Kidney (tissue), 22 donors: ENCODE measurements at places on chromosomes 5 and 9.

DNA sequence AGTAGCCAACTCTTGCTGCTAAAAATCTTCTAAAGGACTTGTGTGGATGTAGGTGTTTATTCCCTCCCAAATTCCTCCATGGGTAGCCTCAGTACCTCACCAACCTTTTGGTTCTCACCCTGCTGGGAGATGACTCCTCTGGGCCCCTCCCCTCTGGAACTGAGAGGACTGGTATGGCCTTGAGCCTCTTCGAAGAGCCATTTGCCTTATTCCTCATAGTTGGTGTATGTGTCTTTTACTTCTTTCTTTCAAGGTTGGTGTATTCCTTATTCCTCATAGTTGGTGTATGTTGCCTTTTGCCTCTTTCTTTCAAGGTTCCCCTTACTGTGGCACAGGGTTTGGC lies 48.3 kb downstream of the GNAQ start:
- no peak for DNase-seq
- H3K27me3 ChIP-seq: no peaks in the 10 kb centered on the region
- no peak overlapping the region for H3K4me3 ChIP-seq
- H3K27ac ChIP-seq: no peak overlapping the region

- no peak overlapping the region for H3K4me3 ChIP-seq
- H3K27me3 ChIP-seq: no peaks in the 10 kb centered on the region
- peaks cover 19% of the 10 kb centered on the region for H3K4me1 ChIP-seq
- no peak for DNase-seq
Observed at GRCh38 chr5:61398440-61398839, 66.4 kb downstream of the ZSWIM6 start.

- DNase-seq: no peak
- H3K36me3 ChIP-seq: no peaks in the 10 kb centered on the region
- H3K27ac ChIP-seq: no peak overlapping the region
- no peak overlapping the region for H3K4me3 ChIP-seq
- no peaks in the 10 kb centered on the region for H3K27me3 ChIP-seq
- H3K4me1 ChIP-seq: no peaks in the 10 kb centered on the region
Observed at GRCh38 chr9:103203172-103203571, 208.0 kb downstream of the CYLC2 start.

- no peaks in the 10 kb centered on the region for H3K36me3 ChIP-seq
- no peak for DNase-seq
- no peak overlapping the region for H3K27ac ChIP-seq
- H3K4me3 ChIP-seq: no peak overlapping the region
Observed at GRCh38 chr9:71670121-71670520, 98.2 kb downstream of the CEMIP2 start.

GRCh38 chr5:104199771-104200170 lies 637.2 kb upstream of the NUDT12 start:
- no peaks in the 10 kb centered on the region for H3K27me3 ChIP-seq
- no peaks in the 10 kb centered on the region for H3K36me3 ChIP-seq
- H3K27ac ChIP-seq: no peak overlapping the region
- H3K4me3 ChIP-seq: no peak overlapping the region

DNA sequence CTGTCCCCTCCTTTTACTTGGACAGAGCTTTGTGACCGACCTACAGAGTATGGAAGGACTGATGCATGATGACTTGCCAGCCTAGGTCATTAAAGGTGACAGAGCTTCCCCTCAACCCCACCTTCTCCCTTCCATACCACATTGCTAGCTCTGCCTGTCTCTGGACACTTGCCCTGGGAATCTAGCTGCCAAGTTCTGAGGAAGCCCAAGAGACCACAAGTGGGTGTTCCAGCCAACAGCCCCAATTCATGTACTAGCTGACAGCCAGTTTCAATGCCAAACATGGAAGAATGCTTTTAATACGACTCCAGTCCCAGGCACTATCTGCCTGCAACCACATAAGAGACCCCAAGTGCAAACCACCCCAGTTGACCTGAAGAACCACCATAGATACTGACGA lies 477.1 kb downstream of the SPOCK1 start:
- no peaks in the 10 kb centered on the region for H3K4me1 ChIP-seq
- H3K27ac ChIP-seq: no peak overlapping the region
- DNase-seq: no peak
- no peak overlapping the region for H3K4me3 ChIP-seq
- H3K36me3 ChIP-seq: no peaks in the 10 kb centered on the region

- H3K4me1 ChIP-seq: no peaks in the 10 kb centered on the region
- no peaks in the 10 kb centered on the region for H3K36me3 ChIP-seq
- H3K4me3 ChIP-seq: no peak overlapping the region
- H3K27ac ChIP-seq: no peak overlapping the region
- peaks cover 6% of the 10 kb centered on the region for H3K27me3 ChIP-seq
Observed at GRCh38 chr5:127290946-127291693, 524 bp downstream of the MEGF10 start.

- H3K36me3 ChIP-seq: no peaks in the 10 kb centered on the region
- H3K4me3 ChIP-seq: no peak overlapping the region
- H3K4me1 ChIP-seq: no peaks in the 10 kb centered on the region
- H3K27me3 ChIP-seq: peaks cover 2% of the 10 kb centered on the region
- no peak overlapping the region for H3K27ac ChIP-seq
- DNase-seq: no peak
Observed at GRCh38 chr5:176879663-176880361, 19.3 kb downstream of the HK3 start.

GRCh38 chr5:10501554-10502075 lies 59.9 kb downstream of the ROPN1L start:
- H3K27me3 ChIP-seq: no peaks in the 10 kb centered on the region
- no peaks in the 10 kb centered on the region for H3K36me3 ChIP-seq
- no peak overlapping the region for H3K4me3 ChIP-seq

GRCh38 chr5:174273325-174273724 lies 227.8 kb downstream of the NSG2 start:
- H3K36me3 ChIP-seq: no peaks in the 10 kb centered on the region
- H3K4me3 ChIP-seq: no peak overlapping the region
- H3K27ac ChIP-seq: no peak overlapping the region
- no peaks in the 10 kb centered on the region for H3K27me3 ChIP-seq

DNA sequence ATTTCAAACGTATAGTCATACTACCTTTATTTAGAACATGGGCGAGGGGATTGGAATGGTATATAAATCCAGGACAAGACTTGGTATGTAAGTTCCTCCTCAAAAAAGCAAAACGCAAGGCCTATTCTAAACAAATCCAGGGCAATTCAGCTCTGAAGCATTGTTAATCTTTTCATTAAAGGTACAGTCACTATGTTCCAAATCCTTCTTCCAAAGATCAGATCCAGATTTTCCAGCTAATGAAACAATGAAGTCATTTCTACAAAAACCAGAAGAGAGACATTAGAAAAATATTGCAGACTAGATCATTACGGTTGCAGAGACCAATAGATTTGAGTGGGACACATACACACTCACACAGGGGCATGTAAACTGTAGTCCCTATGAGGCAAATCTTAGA lies 116.1 kb upstream of the BNC2 start:
- H3K4me3 ChIP-seq: no peak overlapping the region
- H3K27ac ChIP-seq: no peak overlapping the region
- no peaks in the 10 kb centered on the region for H3K4me1 ChIP-seq
- no peak for DNase-seq
- H3K36me3 ChIP-seq: no peaks in the 10 kb centered on the region

GRCh38 chr9:133160742-133161546 lies 2.8 kb downstream of the GBGT1 start:
- H3K27me3 ChIP-seq: no peaks in the 10 kb centered on the region
- H3K4me3 ChIP-seq: no peak overlapping the region
- no peak overlapping the region for H3K27ac ChIP-seq
- no peaks in the 10 kb centered on the region for H3K4me1 ChIP-seq

DNA sequence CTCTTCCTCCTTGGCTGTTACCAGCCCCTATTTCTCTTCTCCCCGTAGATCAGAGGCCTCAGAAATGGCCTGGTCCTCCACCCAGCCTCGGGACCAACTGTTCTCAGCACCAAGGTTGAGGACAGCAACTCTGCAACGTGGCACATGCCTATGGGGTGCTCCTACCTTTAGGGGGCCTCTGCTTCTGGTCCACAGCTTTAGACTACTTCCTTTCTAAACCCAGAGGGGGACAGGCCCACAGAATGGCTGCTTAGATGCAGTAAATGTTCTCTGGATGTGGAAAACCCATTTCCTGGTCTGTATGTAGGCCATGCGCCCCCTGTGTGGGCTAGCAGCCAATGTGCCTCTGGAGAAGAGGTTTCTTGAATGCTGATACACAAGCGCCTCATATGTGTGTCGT lies 68.4 kb downstream of the NRG2 start:
- no peaks in the 10 kb centered on the region for H3K36me3 ChIP-seq
- DNase-seq: peak; percentile 45
- no peaks in the 10 kb centered on the region for H3K4me1 ChIP-seq
- no peak overlapping the region for H3K27ac ChIP-seq
- no peaks in the 10 kb centered on the region for H3K27me3 ChIP-seq
- no peak overlapping the region for H3K4me3 ChIP-seq
